ENCODE measurements at places on chromosomes 2 and 18. TPM values are rescaled to one million over a fixed set of nuclear protein-coding genes. Genes with fewer than 3 reads are reported as not detected.

TEX261 gene
- 11.8 TPM for total RNA-seq

UBXN2A gene
- 14.2 TPM for total RNA-seq

C2orf80 gene
- not detected for total RNA-seq

DHRS9 gene
- total RNA-seq = not detected

- DNase-seq = no peak
Measured at GRCh38 chr2:169050476-169051240, 18.7 kb upstream of the DHRS9 start.

DNA sequence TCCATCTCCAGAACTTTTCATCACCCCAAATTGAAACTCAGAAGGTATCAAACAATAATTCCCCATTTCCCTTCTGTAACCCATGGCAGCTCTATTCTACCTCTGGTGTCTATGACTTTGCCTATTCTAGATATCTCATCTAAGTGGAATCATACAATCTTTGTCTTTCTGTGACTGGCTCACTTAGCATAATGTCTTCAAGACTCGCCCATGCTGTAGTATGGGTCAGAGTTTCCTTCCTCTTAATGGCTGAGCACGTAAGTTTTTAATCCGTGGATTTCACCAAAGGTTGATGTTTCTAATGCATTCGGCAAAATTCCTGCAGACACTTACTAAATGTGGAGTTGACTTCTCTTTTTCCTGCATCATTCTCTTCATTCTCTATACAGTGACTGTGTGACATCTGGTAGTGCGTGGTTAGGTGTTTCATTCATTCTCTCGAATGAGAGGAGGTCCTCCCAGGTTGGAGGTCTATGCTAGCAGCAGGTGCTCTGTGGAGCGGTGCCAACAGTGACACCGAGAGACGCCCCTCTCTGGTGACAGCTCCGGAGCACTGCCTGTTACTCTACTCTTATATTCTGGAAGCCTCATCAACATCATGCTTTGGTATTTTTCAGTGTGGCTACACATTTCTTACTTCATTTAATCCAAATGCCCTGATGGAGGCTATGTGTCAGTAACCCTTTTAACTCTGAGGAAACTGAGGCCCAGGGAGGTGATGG lies 50.1 kb downstream of the ATOH8 start:
- no peak for DNase-seq

DNA sequence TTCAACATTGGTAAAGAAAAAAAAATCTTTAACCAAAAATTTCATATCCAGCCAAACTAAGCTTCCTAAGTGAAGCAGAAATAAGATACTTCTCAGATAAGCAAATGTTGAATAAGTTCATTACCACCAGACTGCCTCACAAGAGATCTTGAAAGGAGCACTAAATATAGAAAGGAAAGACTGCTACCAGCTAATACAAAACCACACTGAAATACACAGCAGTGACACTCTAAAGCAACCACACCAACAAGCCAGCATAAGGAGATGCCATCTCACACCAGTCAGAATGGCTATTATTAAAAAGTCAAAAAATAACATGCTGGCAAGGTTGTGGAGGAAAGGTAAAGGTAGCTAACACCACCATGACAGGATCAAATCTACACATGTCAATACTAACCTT lies 74.0 kb upstream of the LHCGR start:
- no peak for DNase-seq
